Tibial nerve (tissue), 4 donors: ENCODE measurements at places on chromosomes 7 and 10. TPM values are rescaled to one million over a fixed set of nuclear protein-coding genes. Genes with fewer than 3 reads are reported as not detected.

Gene NKX2-3
- not detected for total RNA-seq

- H3K4me1 ChIP-seq, result peaks cover 20% of the 10 kb centered on the region
- H3K36me3 ChIP-seq, result no peaks in the 10 kb centered on the region
- no peak for DNase-seq
- no peaks in the 10 kb centered on the region for H3K27me3 ChIP-seq
Observed at GRCh38 chr7:43612128-43612527, 29.2 kb downstream of the STK17A start.

- no peak overlapping the region for H3K27ac ChIP-seq
- no peaks in the 10 kb centered on the region for H3K27me3 ChIP-seq
Observed at GRCh38 chr7:44709945-44710596, 38.6 kb upstream of the ZMIZ2 start.

- H3K27me3 ChIP-seq, result no peaks in the 10 kb centered on the region
- H3K4me3 ChIP-seq, result no peak overlapping the region
- H3K4me1 ChIP-seq, result no peaks in the 10 kb centered on the region
- no peak overlapping the region for H3K27ac ChIP-seq
Observed at GRCh38 chr7:15306296-15306695, 255.5 kb downstream of the AGMO start.

GRCh38 chr7:137462074-137462715, 118.7 kb upstream of the PTN start:
- H3K36me3 ChIP-seq, result no peaks in the 10 kb centered on the region
- no peaks in the 10 kb centered on the region for H3K27me3 ChIP-seq
- H3K27ac ChIP-seq, result no peak overlapping the region
